ENCODE measurements at places on chromosomes 5 and 9. TPM values are rescaled to one million over a fixed set of nuclear protein-coding genes. Genes with fewer than 3 reads are reported as not detected.

ZCCHC9 gene
- 32.2 TPM for total RNA-seq

TMEM167A gene
- total RNA-seq, result 70.2 TPM

LHX3 gene
- total RNA-seq, result 0.10 TPM

NR4A3 gene
- total RNA-seq, result 1.7 TPM

HSPA5 gene
- 353 TPM for total RNA-seq

DBN1 gene
- total RNA-seq, result 54.3 TPM

MLANA gene
- not detected for total RNA-seq

GRXCR2 gene
- not detected for total RNA-seq

GLRX gene
- total RNA-seq, result 74.6 TPM

TNFSF8 gene
- total RNA-seq, result not detected

DHX29 gene
- total RNA-seq, result 22.4 TPM

WDR31 gene
- total RNA-seq, result 1.1 TPM

NOXA1 gene
- 1.7 TPM for total RNA-seq

LVRN gene
- total RNA-seq, result not detected

MRPL41 gene
- total RNA-seq, result 39.3 TPM

DND1 gene
- total RNA-seq, result 0.47 TPM

HMGCS1 gene
- total RNA-seq, result 56.8 TPM

TICAM2 gene
- 1.6 TPM for total RNA-seq

SMC2 gene
- total RNA-seq, result 20.4 TPM

C9orf153 gene
- 0.21 TPM for total RNA-seq

PROB1 gene
- 0.20 TPM for total RNA-seq

CSF1R gene
- total RNA-seq, result 0.22 TPM

MZB1 gene
- total RNA-seq, result not detected

PNPLA7 gene
- total RNA-seq, result 0.54 TPM

PTPRD gene
- 0.20 TPM for total RNA-seq

CRB2 gene
- total RNA-seq, result 0.09 TPM

ANKRD34B gene
- 0.17 TPM for total RNA-seq

ORM1 gene
- not detected for total RNA-seq

SET gene
- total RNA-seq, result 401 TPM

LIX1 gene
- total RNA-seq, result not detected

RNF180 gene
- total RNA-seq, result 0.36 TPM

CCDC192 gene
- not detected for total RNA-seq

CYSRT1 gene
- total RNA-seq, result 4.6 TPM

CDHR2 gene
- total RNA-seq, result 0.12 TPM

DIMT1 gene
- 38.3 TPM for total RNA-seq

SPARC gene
- 20.5 TPM for total RNA-seq

IFNK gene
- not detected for total RNA-seq

PAEP gene
- 0.27 TPM for total RNA-seq

OR1Q1 gene
- total RNA-seq, result not detected
